ENCODE measurements at places on chromosomes 2 and 18.

GRCh38 chr2:198167346-198167745 is 363.0 kb downstream of the PLCL1 start:
- DNase-seq: no peak

DNA sequence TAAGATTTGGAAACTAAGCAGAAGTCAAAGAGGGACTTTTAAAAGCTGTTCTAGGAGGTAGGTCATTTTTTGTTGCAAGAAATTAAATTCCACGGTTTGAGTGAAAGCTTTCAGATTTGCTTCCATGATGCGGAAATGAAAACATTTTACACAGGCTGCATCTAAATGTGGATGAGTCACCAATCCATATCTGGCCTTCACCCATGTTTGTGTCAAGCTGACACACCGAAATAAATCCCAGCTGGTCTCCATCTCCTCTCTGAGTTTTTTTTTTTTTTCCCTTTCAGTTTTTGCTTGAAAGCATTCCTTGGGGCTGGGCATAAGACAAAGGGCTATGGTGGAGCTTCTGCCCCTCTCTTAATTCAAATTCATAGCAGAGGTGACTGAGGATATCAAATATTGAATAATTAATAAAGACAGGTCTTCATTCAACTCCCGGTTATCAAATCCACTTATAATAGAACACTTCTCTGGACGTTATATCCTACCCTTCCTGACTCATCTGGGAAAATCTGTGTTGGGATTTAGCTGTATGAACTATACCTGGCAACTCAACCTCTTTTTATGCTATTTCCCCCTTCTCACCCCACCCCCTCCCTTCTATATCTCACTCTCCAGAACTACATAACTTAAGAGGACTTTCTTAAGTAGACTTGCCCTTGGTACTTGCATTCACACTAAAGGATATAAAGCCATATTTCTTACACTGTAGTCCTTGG is 558.3 kb upstream of the GCFC2 start:
- no peak for DNase-seq

DNA sequence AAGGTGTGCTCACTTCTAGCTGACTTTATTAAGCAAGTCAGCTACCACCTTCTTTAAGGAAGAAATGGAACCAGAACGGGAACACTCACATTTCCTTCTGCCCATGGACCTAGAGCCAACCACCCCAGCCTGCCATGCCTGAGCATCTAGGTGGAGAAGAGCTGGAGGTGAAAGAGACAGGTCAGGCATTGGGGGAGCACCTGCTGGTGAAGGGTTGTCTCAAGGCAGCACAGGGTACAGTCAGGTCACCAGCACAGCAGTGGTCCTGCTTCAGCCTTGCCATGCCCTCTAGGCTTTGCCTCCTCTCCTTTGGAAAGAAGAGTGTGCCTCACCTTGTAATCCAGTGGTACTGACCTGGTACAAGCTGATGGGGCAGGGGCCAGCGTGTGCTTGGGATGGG is 107.9 kb downstream of the KCNF1 start:
- no peak for DNase-seq

DNA sequence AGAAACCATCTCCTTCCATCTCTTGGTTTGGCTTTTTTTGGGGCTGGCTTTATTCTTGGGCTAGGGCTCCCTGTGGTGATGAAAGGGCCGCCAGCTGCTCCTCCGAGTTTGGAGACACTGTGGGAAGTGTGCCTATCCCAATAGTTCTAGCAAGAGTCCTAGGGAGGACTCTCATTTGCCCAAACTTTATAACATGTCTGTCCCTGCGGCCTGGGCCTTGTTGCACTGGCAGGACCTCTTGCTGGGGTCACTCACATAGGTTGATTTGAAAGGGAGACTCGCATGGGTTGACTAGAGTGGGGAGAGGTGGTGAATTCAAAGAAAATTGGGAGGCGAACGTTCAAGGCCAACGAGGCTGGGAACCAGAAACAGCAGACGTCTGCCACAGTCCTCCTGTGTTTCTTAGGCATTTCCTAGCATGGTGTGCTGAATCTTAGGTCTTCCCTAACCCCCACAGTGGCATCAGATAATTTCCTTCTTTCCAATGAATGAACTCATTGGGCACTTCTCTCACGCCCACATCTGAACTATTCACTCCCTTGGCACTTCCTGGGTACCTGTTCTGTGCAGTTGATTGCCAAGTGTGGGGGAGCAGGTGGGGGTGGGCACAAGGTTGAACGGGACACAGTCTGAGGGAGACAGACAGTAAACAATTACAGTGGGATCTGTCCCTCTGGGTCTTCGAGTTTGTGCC is 26.8 kb downstream of the NIFK start:
- DNase-seq: no peak

- DNase-seq: no peak
Measured at GRCh38 chr2:47134386-47135090, 20.6 kb downstream of the STPG4 start.

DNA sequence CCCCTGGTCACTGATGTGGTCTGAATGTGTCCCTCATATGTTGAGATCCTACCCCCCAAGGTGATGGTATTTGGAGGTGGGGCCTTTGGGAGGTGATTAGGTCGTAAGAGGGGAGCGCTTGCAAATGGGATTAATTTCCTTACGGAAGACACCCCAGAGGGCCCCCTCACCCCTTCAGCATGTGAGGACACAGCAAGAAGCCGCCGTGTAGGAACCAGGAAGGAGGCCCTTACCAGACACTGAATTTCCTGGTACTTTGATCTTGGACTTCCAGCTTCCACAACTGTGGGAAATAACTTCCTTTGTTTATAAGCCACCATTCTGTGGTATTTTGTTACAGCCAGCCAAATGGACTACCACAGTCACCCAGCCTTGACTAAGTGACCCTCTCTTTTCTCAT is 35.9 kb downstream of the NCK2 start:
- no peak for DNase-seq

DNA sequence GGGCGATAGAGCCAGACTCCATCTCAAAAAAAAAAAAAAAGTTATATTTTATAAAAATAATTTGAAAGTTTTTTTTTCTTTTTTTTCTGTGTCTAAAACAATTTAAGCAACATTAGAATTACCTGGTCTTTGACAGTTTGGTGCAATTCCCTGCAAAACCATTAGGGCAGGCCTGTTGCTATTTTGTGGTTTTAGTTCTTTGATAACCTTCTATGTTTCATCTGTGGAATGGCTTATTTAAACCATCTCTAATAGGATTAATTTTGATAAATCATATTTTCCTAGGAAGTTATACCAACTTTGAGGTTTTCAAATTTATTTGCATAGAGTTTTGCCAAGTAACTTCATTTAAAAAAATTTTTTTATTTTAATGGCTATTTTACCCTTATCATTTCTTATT is 141.2 kb upstream of the TWIST2 start:
- DNase-seq: no peak

Measured in CD4-positive, alpha-beta T cell (primary cell).